Activated CD8-positive, alpha-beta T cell treated with anti-CD3 and anti-CD28 coated beads, Interleukin-2, amount 10 ng/mL, durations not matched to agents 7 days and 5 days (primary cell): ENCODE measurements at places on chromosomes 6 and 20. TPM values are rescaled to one million over a fixed set of nuclear protein-coding genes. Genes with fewer than 3 reads are reported as not detected.

DNA sequence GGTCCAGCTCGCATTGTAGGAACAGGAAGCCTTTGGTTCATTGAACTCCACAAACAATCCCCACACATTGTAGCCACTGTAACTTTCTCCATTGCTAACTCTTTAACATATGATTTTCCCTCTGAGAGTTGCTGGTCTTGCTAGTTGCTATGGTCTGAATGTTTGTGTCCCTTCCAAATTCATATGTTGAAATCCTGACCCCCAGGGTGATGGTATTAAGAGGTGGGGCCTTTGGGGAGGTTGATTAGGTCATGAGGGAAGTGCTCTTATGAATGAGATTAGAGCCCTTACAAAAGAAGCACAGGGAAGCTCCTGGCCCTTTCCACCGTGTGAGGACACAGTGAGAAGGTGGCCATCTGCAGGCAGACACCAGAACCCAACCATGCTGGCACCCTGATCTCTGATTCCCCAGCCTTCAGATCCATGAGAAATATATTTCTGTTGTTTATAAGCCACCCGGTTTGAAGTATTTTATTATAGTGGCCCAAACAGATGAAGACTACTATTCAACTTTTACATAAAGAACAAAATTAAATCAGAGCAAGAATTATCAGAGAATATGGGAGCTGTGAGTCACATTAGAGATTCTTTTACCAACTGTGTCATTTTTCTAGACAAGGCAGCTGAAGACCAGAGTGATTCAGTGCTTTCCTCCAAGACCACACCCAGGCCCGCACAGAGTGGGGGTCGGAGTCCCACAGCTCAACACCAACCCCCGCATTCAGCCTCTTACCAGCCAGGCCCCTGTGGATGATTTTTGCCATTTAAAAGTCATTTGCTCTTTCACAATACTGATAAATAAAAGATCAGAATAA is 143.0 kb downstream of the SAMD5 start:
- no peaks in the 10 kb centered on the region for H3K36me3 ChIP-seq
- H3K27ac ChIP-seq = no peak overlapping the region
- H3K27me3 ChIP-seq = no peaks in the 10 kb centered on the region
- H3K4me3 ChIP-seq = no peak overlapping the region

DNA sequence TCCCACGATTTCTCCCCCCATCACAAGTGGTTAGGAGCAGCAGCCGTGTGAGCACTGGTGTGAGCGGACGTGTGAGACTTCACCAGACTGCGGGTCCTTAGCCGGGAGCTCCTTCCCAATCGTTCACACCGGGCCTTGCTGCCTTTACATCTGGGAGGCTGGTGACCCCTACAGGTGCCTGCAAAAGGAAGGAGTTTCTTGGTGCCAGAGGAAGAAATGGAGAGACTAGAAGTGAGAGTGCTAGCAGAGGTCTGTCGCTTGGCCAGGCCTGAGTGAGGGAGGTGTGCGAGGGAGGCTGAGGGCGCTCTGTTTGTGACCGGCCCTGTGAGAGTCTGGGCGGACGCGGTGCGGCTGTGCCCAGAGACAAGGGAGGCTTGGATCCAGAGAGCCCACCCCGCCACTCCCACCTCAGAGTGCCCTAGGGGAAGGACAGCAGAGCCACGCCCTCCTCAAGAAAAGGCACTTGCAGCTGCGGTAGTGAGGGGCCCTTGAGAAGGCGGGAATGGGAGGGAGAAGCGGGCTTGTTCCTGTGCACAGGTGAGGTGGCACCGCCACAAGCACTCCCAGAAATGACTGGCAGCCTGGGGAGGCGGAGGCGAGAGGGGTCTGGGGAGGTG is 10.0 kb upstream of the ARMC2 start:
- H3K4me1 ChIP-seq = peaks cover 45% of the 10 kb centered on the region
- no peak for DNase-seq
- H3K27ac ChIP-seq = peak overlapping the region; percentile 65
- no peaks in the 10 kb centered on the region for H3K36me3 ChIP-seq

GRCh38 chr6:53115741-53116140 is 32.9 kb downstream of the GCM1 start:
- no peak overlapping the region for H3K4me3 ChIP-seq
- H3K36me3 ChIP-seq = no peaks in the 10 kb centered on the region
- peaks cover 16% of the 10 kb centered on the region for H3K27me3 ChIP-seq
- H3K27ac ChIP-seq = no peak overlapping the region
- peaks cover 16% of the 10 kb centered on the region for H3K4me1 ChIP-seq
- DNase-seq = no peak

The OR11A1 gene
- not detected for total RNA-seq

The TSPO2 gene
- not detected for total RNA-seq

The CDH22 gene
- not detected for total RNA-seq

The TPX2 gene
- total RNA-seq = 172 TPM
